ENCODE measurements at places on chromosomes 11 and 22.

DNA sequence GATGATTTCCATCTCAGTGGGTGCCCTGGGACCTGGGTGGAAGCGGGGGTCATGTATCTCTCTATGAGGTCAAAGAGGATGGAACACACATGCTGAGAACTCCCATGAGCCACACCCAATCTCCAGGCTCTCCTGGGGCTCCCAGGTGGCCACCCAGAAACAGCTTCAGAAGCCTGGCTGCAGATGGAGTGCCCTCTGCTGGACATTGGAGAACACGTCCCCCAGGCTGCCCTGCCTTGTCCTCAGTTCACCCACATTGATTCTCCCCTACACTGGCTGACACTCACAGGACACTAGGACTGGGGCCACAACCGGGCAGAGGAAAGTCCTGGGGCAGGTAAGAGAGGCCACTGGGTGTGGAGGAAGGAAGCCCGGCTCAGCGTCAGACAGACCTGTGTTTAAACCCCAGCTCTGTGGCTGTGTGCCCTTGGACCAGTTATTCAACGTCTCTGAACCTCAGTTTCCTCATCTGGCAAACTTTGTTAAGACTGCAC, 4.5 kb upstream of the NOL12 start:
- DNase-seq: peak; percentile 13

GRCh38 chr11:111945198-111945597, 8.1 kb downstream of the DIXDC1 start:
- DNase-seq: no peak

DNA sequence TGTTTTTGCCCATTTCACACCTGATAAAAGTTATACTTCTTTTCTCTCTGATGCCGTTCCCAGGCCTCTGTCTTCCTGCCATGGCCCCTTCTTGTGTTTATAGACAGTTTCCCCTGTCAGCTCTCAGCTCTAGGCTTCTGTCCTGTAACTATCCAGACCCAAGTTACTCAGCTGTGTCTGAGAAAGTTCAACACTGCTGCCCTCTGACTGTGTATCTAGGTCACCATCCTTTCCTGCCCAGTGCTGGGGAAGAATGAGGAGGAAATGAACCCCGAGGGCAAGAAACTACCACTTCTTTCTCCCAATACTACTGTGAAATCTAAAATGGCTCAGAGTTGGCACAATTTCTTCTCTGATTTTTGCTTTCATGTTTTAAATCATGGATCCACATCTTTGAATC, 29.6 kb downstream of the SNX19 start:
- DNase-seq: no peak

DNA sequence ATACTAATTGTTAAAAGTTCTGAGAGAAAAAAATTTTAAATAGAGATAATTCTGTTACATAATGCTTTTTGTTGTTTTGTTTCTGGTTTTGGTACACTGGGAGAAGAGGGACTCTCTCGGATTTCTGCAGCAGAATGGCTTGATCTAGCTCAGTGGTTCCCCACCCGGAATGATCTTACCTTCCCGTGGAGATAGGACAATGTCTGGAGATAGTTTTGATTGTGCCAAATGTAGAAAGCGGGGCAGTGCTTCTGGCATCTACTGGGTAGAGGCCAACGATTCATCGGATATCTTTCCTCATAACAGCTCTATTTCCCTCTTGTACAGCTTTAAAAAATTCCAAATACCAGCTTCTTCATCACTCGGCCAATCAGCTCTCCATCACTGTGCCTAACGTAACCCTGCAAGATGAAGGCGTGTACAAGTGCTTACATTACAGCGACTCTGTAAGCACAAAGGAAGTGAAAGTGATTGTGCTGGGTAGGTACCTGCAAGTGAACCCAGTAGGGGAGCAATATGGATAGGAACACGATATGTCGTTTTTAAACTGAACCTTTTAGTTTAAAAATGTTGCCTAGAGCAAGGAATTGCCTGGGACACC, 13.2 kb downstream of the CRTAM start:
- no peak for DNase-seq

DNA sequence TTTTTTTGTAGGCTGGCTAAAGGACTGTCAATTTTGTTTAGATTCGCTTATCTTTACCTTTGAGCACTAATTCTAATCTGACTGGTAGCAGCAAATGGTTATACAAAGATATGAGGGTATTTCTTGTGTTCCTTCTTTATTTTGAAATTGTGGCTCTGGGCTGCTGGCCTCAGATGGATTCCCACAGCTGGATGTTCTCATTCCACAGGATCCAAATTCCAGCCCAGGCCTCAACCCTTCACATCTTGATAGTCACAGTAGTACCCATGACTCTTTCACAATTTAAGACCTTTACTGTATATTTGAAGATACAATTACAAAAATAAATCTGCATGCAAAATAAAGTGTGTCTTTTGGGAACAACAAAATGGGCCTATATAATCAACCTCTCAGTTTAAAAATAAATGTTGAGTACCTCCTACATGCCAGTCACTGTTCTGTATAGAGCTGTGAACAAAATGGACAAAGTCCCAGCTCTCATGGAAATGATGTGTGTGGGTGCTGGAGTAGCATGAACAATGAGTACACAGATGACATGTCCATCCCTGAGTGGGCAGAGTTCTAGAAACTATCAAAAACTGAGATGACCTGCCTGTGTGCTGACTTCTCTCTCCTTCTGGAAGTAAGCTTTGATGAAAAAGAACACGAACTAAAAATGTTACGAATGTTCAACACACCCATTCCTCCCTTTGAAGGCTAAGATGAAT, 51.7 kb upstream of the FBXO3 start:
- DNase-seq: no peak

DNA sequence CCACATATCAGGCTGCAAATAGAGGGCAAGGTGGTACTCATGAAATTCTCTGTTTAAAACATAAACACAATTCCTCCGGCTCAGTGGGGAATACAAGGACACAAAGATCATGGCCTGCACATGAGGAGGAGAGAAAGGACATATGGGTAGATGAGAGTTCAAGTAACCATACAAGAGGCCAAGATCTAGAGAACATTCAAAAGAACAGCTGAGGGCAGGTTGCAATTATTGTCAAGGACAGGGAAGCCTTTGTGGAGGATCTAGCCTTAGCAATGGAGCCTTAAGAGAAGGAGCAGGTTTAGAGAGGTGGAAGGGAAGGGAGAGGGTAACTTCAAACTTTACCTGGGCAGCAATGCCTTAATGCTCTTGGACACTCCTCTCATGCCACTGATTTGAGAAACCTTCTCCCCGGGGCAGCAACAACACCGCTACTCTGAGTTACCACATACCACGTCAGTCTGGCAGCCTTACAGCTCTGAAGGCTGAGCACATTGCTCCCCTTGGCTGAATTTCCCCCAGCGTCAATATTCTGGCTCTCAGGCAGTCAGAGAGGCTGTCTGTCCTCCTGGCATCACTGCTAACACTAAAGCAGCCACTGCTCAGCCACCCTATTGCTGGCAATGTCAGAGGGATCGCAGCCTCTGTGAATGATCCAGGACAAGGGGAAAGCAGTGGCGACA, 55.5 kb downstream of the CLPB start:
- DNase-seq: no peak

- DNase-seq: peak; percentile 6
These were observed 44.8 kb upstream of the ISX start for GRCh38 chr22:35021161-35021560.

GRCh38 chr11:103326070-103326794, 217.0 kb downstream of the DYNC2H1 start:
- DNase-seq: peak; percentile 55

- no peak for DNase-seq
These were observed 20.2 kb upstream of the TREH start for GRCh38 chr11:118699506-118700220.

DNA sequence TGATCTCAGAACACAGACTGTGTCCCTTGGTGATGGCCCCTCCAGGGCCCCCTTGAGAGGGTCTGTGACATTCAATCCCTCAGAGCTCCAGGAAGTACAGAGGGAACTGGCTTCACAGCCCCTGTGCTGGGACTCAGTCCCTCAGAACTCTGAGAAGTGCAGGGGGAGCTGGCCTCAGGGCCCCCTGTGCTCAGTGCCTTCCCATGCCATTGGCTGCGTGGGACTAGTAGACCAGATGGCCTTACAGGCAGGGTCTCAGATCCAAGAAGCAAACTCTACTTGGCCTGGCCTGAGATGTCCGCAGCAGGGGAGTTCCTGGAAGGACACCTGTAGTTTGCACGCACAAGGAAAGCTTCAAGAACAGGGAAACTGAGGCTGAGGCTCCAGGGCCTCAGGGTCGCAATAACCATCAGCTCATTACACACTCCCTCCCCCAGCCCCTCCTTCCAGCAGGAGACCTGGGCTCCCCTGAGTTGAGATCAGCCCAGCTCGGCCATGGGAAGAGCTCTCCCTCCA, 138.4 kb downstream of the BRD1 start:
- DNase-seq: no peak

DNA sequence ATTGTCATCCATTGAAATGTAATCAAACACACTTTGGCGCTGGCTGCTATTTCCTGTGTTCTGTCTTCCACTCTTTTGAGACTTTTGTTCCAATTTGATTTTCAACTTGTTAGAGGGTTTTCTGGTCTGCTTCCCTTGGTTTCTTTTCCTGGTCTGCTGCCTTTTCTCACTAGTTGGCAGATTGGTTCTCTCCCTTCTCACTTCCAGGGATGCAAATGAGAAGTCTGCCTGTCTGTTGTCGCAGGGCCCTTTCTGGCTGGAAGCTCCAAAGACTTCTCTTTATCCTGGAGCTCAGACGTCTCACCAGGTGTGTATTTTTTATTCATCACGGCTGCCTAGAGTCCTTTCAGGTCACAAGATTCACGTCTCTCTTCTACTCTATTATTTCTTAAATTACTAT, 84.0 kb downstream of the RPS6KA4 start:
- DNase-seq: no peak

- no peak for DNase-seq
These were observed 10.3 kb downstream of the GAL3ST1 start for GRCh38 chr22:30564045-30564760.

DNA sequence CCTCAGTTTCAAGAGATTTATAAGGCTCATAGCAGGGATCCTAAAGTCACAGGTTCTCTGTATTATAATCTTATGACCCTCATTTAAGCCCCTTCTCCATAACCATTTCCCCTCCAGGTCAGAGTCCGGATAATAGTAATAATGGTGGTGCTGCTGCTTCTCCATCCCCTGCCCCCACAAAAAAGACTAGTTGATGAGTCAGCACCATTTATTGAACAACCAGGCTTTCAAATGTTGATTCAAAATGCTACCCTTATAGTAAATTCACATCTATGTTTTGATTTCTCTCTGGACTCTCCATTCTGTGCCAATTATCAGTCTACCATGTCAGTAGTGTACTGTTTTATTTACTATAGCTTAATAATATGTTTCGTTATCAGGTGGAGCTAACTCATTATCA, 17.6 kb upstream of the RIC3 start:
- DNase-seq: no peak

DNA sequence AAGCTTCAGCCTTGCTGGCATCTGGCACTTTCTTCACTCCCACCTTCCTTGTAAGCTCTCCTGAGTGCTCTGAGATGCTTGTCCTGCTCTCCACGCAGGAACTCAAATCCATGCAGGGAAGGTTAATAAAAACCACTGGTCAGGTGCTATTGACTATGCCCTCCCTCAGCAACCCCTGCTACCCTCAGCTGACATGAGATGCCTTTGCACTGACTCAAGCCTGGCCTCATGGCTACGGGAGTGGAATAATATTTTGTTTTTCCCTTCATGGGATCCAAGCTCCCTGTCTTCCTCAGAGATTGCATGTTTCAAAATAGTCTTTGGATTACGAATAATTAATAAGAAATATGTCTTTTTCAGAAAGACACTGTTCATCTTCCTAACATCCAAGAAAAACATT, 31.7 kb upstream of the ABCC8 start:
- DNase-seq: no peak

GRCh38 chr11:92810423-92811064, 158.9 kb upstream of the MTNR1B start:
- DNase-seq: peak; percentile 7

DNA sequence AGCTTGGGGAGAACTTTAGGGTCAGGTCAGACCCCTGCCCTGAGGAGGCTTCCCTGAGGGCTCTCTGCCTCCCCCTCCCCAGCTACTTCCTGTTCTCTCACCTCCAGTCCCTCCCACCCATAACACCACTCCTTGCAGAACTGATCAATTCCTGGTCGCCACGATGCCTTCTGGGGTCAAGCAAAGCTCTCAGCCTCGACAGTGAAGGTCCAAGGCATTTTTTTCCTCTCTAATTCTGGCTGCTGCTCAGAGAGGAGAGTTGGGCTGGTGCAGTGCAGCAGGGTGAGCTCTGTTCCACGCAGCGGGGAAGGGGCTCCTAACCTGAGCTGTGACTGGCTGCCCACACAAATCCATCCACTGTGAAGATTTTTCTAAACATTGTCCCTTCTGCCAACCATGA, 628.4 kb downstream of the BRD1 start:
- no peak for DNase-seq

GRCh38 chr11:130047141-130047540, 22.6 kb upstream of the APLP2 start:
- no peak for DNase-seq

GRCh38 chr11:62127941-62128770, 4.3 kb downstream of the INCENP start:
- DNase-seq: no peak

- DNase-seq: no peak
These were observed 12.8 kb upstream of the NNMT start for GRCh38 chr11:114283422-114283821.

DNA sequence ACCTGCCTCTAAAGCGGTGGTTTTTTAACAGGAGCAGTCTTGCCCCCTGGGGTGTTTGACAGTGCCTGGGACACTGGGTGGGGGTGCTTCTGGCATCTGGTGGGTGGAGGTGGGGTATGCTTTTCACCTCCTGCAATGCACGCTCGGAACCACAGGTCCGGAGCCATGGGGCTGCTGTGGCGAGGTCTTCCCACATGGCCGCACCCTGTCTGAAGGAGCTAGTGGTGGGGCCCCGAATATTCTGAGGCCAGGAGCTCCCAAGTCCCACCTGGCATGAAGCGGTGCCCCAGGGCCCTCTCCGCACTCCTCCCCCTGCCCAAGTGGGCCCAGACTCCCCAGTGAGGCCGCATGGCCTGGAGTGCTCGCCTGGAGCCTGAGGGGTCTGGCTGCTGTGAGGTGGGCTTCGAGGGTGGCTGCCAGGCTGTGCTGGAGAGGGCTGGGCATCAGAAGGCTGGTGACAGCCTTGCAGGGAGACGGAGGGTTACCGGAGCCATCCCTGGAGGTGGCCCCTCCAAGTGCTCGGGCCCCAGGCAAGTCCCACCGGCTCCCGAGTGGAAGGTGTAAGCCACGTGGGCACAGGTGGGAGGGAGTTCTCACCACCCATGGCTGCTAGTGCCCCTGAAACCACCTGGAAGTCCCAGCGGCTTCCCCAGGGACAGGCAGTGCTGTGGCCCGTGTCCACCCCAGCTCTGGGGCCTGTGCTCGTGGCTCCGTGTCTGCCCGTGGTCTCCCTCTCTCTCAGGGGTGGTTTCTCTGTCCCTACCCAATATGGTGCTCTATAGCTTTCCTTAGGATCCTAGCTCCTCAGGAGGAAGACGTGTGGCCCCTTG, 15.1 kb downstream of the TBX1 start:
- DNase-seq: no peak

- no peak for DNase-seq
These were observed 30.2 kb downstream of the LRP5 start for GRCh38 chr11:68342459-68343158.

GRCh38 chr11:132743601-132744000, 788.7 kb downstream of the OPCML start:
- no peak for DNase-seq

Measured in NCI-H748 treated with DMSO at 0.1 percent for 48 hours (cell line).